Aortic smooth muscle cell (primary cell): ENCODE measurements at places on chromosomes 5 and 9. TPM values are rescaled to one million over a fixed set of nuclear protein-coding genes. Genes with fewer than 3 reads are reported as not detected.

CBY3 gene
- 0.12 TPM in 1 of 2 replicates, not detected in the other for total RNA-seq

SLC6A7 gene
- total RNA-seq: 0.06 TPM in 1 of 2 replicates, not detected in the other

IL5 gene
- total RNA-seq: not detected in 2 replicates

ECM2 gene
- total RNA-seq: 8.2 and 22.3 TPM in 2 replicates
